ENCODE measurements at places on chromosomes 7 and 10.
A peak's percentile ranks its signal among the peaks of the same experiment; 100 is the strongest.

DNA sequence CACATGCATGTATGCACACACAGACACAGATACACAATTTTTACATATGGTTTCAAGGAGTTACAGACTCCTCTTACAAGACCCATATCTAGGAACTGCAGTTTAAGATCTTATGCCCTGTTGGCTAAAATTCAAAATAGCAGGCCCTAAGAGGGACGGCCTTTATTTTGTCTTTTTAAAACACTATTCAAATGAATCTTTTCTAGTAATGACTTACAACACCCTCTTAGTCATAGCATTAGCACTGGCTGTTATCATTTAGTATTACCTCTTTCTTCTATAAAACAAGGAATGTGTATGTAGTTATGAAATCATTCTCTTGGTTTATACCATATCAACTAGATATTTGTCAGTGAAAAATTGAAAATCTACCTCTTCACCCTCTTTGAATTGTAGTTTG is 15.3 kb downstream of the PAPSS2 start:
- DNase-seq: no peak

DNA sequence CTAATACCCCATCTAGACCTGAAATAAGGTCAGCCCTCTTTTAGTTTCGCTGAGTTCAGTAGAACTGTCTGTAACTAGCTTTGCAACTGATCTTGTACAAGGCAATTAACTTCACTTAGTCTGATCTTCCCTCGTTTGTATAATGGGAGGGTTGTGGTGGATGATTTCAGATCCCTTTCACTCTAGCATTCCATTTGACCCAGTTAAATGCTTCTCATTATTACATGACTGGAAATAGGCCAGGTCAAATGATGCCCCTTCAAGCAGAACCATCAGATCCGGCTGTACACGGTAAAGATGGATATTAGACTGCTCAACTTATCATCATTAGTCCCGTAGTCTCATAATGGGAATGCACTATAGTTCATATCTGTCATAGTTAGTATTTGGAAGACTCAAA is 1009.0 kb downstream of the LRMDA start:
- no peak for DNase-seq

- DNase-seq: no peak
Measured at GRCh38 chr7:134446923-134447322, 12.0 kb downstream of the AKR1B1 start.

DNA sequence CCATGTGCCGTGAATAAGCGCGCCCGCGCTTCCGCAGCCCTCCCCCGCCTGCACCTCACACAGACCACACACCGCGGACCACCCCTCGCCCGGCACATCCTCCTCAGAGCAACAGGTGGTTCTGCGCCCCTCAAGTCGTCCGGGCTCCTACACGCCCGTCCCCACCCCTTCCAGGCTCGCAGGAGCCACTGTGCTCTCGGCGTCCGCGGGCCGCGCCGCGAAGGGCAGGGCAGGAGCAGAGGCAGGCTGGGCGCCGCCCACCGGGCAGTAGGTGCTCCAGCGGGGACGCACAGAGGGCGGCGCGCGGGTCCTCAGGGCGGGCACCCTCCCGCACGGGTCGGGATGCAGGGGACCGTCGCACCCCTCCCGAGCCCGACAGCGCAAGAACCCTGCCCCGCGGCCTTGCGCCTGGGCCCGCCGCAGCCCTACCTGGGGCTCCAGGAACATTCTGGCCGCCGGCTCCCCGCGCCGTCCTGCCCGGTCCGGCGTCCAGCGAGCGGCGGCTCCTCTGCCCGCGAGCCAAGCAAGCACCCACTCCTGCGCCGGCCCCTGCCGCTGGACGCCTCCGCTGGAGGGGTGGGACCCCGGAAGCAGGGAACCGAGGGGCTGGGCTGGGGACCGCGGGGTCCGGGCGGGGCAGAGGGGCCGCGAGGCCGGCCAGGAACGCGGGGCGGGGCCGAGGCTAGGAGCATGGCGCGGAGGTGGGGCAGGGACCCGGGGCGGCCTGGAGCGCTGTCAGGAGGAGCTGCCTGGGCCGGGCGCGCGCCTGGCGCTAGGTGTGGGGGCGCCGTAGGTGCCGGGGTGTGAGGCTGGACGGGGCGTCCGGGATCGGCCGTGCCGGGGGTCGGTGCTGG is 37.4 kb downstream of the RASGEF1A start:
- DNase-seq: peak; percentile 56

DNA sequence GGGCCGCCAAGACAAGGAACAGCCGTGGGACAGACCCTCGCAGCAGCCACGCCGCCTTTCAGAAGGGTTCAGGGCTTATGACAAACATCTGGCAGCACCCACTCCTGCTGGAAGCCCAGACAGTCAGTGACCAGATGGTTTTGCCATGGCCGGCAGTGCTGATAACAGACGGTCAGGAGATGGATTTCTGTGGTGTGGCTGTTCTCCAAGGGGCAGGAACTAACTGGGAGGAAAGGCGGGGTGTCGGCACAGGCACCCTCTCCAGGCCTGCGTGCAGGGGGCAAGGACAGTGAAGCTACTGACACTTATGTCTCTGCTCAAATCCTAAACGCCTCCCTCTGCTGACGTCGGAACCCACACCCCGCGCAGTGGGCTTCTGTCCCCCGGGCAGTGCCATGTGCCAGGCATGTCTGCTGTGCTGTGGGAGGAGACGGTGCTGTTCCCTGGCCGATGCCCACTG is 416.1 kb downstream of the DNAJB6 start:
- no peak for DNase-seq

GRCh38 chr7:37601321-37601720 is 82.2 kb upstream of the GPR141 start:
- no peak for DNase-seq

- no peak for DNase-seq
Measured at GRCh38 chr7:42035210-42035609, 201.8 kb downstream of the GLI3 start.

DNA sequence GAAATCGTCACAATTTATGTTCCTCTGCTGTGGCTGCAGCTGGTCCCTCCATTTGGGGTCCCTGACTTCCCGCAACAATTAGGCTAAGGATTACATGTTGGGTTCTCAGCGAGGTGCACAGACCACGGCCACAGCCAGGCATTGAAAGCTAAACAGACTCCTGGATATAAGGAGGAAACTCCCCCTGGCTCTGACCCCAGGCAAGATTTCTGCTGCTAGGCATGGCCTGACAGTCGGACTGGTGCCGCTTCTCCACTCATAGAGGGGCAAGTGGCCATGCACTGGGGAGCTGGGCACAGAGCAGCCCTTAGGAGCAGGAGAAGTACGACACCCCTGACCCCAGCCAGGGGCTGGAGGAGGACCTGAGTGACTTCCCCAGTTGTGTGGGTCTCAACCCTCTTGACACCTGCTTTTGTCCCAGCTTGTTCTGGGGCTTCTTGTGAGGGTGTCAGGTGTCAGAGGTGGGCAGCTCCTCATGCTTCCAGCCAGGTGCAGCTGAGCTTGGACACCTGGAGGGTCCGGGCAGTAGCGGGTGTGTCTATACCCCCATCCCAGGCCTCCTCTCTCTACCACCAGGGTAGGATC is 38.3 kb downstream of the TSPAN15 start:
- DNase-seq: no peak

GRCh38 chr7:155507576-155507975 is 38.8 kb downstream of the CNPY1 start:
- no peak for DNase-seq

DNA sequence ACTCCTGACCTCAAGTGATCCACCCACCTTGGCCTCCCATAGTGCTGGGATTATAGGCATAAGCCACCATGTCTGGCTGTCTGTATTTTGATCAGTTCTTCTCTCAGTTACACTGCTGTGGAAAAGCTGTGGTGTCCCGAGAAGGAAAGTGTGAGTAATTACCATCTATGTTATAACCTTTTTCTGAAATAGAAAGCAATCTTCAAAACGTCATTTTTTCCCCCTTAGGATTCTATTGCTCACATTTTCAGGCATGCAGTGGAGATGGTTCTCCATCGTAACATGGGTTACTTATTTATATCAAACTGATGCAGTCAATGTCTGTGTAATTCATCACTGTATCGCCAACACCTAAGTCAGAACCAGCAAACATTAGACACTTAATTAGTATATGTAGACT is 103.5 kb upstream of the FAM3C start:
- DNase-seq: no peak

GRCh38 chr10:106898446-106898845 is 266.1 kb downstream of the SORCS1 start:
- no peak for DNase-seq

Measured in CD4-positive, alpha-beta T cell treated with Interleukin-12 subunit alpha and Interleukin-12 subunit beta, for 1 hour (primary cell).